Colonic mucosa (tissue), 4 donors: ENCODE measurements at places on chromosomes 6 and 20. TPM values are rescaled to one million over a fixed set of nuclear protein-coding genes. Genes with fewer than 3 reads are reported as not detected.

The MOCS3 gene
- total RNA-seq, result 5.1 TPM

The LPIN3 gene
- total RNA-seq, result 65.3 TPM

The TENT5A gene
- 32.8 TPM for total RNA-seq

GRCh38 chr6:138310294-138310693 is 67.4 kb upstream of the SMIM28 start:
- DNase-seq, result no peak

GRCh38 chr6:159681191-159681880 is 11.7 kb downstream of the SOD2 start:
- no peak for DNase-seq

DNA sequence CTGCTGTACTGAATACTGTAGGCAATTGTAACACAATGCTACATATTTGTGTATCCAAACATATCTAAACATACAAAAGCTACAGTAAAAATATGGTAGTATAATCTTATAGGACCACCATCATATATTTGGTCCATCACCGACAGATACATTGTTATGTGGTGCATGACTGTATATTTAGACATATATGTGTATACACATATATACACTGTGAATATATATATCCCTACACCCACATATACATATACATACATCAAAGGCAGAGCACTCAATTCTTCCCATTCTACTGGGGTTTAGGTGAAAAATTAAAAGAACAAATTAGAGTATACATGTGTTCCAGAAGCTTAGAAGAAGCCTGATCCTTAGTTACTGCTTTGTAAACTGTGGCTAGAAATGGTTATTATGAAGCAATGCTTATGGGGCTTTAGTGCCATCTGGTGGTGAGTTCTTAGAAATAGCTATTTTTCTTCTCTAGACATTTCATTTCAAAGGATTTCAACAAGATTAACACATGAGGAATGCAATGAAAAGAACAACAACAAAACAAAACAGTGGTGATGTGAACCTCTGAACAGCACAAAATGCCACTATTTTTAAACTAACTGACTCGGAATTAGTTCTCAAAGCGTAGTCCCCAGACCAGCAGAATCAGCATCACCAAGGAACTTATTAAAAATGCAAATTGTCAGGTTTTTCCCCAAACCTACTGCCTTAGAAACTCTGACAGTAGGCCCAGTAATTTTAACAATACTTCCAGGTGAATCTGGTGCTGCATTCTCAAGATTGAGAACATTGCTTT is 38.0 kb downstream of the PKHD1 start:
- no peak for DNase-seq

DNA sequence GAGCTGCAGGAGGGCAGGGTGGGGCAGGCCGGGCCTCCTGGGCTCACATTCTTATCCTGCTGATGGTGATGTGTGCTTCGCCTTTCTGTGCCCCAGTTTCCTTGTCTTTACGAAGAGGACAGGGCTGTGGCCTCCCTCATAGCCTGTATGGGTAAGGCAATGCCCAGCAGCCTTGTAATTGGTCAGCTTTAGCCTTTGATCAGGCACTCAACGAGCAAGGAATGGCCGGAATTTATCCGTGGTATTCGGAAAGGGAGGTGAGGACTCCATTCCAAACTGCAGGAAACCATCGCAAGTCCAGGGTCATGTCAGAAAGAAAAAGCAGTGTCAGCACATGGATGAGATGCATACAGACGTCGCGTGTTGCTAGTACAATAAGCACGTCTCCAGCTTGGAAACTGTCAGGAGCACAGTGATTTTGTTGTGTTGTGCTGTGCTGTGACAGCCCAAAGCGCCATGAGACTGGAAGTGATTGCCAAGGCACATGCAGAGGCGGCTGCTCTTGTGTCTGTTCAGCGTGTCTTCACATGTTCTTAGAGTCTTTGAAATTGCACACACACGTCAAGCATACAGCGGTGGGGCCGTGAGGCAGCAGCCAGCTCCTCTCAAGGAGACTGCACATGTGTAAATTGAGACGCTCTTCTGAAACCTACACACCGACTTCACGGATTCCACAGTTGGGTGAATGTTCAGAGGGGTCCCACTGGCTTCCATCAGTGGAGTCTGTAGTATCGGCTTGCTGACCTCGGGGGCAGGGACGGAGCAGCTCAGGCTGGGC is 6.2 kb downstream of the SS18L1 start:
- DNase-seq, result no peak

GRCh38 chr6:11260249-11261038 is 28.0 kb upstream of the NEDD9 start:
- no peak for DNase-seq

- no peak for DNase-seq
These were observed 45.3 kb downstream of the SLC52A3 start for GRCh38 chr20:722822-723644.

DNA sequence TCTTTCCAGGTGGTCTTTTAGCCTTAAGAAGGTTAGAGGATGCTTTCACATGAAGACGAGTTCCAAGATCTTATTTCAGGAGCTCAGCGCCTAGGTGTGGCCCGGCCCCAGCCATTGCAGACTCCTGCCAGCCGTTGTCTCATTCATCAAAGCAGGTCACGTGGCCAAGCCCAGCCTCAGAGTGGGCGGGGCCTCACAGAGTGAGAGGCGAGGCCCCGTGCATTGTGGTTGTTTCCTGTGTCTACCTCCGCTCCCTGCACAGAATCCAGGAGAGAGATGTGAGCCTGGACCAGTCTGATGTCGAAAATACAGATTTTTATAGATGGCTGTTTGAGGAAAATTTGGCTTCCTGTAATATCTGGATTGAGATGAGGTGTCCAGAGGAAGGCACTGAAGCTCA is 49.2 kb upstream of the CST5 start:
- DNase-seq, result no peak
